ENCODE measurements at places on chromosomes 12 and 14.

GRCh38 chr12:11969437-11970154 is 101.1 kb upstream of the BCL2L14 start:
- no peak for DNase-seq

DNA sequence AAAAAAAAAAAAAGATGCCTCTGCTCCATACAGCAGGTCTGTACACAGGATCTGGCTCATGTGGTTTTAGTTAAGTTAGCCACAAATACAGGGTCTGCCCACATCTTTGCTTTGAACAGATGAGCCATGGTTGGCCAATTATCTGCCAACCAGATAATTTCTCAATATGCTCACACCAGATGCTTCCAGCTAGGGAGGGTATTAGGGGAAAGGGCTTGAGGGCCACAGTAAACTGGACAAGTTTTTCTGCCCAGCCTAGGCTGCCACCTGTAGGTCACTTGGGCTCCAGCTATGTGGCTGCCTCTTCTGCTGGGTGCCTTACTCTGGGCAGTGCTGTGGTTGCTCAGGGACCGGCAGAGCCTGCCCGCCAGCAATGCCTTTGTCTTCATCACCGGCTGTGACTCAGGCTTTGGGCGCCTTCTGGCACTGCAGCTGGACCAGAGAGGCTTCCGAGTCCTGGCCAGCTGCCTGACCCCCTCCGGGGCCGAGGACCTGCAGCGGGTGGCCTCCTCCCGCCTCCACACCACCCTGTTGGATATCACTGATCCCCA is 776 bp downstream of the RDH5 start:
- DNase-seq: no peak

DNA sequence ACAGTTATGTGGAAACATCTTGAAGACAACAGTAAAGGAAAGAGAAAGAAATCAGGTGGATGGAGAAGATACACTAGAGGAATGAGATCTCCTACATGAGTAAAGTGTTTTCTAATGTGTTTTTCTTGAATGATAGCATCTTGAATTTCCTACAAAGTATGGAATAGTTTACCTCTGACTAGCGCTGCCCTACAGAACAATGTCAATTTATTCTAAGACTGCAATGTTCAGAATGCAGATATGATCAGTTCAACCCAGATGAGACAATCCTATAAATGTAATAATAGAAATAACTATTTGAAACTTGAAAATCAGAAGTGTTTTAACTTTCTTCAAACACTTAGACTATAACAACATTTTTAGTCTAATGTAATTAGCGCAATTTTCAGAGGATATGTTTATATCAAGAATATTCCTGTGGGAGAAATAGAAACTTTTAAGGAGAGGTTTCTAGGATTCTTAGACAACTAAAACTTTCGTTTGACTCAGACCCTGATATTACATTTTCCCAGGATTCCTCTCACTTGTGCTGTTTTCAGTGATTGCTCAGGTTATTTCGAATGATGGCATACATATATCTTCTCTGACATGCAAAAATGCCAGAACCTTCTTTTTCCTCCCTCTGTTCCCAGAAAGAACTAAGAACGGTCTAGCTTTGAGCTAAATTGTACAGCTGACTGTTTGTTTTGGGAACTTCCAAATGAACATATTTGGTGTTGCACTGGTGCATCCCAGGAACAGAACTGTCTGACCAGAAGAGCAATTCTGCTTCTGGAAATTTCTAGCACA is 1017.4 kb downstream of the DIO2 start:
- no peak for DNase-seq

DNA sequence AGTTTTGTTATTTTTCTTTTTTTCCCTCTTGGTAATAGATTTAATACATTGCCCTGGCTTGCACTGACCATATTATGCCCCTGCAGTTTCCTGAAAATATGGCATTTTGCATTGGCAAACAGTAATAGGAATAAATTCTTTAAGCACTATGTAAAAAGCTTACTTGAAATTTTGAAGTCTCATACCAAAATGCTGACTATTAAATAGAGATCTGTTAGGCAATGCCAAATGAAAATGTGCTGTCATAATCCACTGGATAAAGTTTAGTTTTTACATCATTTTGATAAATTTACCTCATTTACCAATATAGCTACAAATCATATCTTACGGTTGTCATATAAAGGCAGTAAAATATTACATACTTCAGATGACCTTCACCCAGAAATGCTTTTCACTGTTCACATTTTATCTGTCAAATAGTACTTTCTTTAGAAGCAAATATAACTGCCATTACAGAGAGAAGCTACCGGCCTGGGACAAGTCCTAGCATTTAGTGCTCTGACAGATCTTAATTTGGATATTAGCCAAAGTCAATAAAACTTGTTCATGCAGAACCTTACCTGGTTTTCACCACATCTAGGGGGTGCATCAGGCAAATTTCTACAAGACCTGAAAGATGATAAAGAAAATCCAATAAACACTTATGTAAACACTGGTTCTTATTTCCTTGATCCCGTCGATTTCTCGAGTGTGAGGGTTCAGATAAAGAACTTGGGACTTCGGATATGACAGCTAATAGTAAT is 212.9 kb downstream of the PAX9 start:
- DNase-seq: no peak

- no peak for DNase-seq
Observed at GRCh38 chr14:80278293-80279023, 67.2 kb upstream of the DIO2 start.

GRCh38 chr14:103022685-103023044 is 34.7 kb downstream of the CDC42BPB start:
- DNase-seq: no peak

DNA sequence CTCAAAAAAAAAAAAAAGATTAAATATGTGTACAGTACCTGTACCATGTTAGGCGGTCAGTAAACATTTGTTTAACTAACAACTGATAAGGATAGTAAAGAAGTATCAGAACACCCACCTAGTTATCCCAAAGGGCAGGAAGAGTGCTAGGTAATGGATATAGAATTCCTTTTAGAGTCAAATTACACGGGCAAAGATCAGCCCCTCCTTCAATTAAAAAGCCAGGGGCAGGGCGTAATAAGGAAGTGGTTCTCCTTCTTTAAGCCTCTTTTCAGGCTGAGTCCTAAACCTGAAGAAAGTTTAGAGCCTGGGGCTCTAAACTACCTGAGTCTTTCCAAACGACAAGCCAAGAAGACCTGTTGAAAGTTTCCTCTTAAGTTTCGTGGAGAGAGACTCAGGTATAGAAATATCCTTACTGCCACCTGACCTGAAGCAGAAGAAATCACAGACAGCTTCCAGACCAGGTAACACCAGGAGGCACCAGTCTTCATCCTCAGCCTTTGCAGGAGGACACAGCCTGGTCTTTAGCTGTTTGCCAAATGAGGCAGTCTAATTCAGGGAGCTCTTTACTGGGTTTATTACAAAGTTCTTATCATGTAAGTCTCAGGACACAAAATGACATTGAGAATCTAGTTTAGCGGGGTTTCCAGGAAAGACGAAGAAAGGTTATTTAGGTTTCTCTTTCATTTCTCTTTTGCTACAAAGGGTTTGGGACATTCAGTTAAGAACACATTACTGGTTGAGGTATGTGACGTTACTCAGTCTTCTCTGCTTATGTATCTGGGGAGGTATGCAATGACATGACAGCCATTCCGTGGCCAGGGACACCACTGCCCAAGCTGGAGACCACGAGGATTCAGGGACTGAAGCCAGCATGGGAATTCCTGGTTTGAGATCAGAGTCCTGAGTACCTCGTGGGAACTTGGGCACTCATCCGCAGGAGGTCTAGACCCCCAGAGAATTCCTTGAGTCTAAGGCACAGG is at the start of gene BCL2L14:
BCL2L14 (plus strand) TSS at position 266 of the 983 bp plus-strand sequence. CDS start 8,367 bp downstream, outside the sequence.
- DNase-seq: no peak

DNA sequence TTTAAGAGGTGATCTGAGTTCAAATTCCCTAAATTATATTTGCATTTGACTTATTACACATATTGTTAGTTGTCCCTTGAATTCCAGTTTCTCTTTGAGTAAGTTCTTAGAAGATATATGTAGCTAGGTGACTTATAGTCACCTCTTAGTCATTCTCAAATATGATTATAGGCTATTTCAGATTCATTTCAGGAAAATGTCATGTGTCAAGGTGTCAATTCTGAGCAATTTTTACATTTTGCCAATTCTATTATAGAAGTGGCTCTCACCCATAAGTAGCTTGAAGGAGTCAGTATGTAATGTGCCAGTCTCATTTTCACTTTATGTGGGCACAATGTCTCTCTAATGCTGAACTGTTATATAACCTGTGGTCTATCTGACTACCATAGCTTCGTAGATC is 623.4 kb downstream of the DIO2 start:
- DNase-seq: no peak

- no peak for DNase-seq
Observed at GRCh38 chr12:95115641-95116040, 42.2 kb upstream of the NR2C1 start.

- no peak for DNase-seq
Observed at GRCh38 chr12:100871195-100871734, 76.7 kb downstream of the ANO4 start.

GRCh38 chr12:28954333-28954732 is 194.7 kb upstream of the FAR2 start:
- DNase-seq: no peak

- DNase-seq: no peak
Observed at GRCh38 chr12:13444076-13444475, 247.6 kb downstream of the EMP1 start.

- no peak for DNase-seq
Observed at GRCh38 chr14:53764846-53765245, 191.8 kb downstream of the BMP4 start.

- no peak for DNase-seq
Observed at GRCh38 chr12:112559784-112560183, 141.0 kb downstream of the PTPN11 start.

DNA sequence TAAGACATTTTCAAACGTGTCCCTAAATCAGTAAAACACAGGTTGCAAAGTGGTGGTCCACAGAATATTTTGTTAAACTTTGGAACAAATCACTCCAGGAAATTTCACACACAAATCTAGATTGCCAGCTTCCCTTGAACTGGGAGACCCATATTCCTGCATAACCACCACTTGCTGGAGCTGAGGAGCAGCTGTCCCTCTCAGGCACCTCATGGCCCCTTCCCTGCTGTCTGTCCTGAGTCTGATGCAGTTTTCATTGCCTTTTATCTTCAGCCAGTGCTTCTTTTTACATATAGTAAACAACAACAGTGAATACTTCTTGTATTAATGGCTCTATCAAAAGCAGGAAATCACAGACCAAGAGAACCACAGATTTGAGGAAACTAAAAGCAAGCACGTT is 289.3 kb downstream of the MED13L start:
- DNase-seq: no peak

GRCh38 chr14:99729991-99730875 is 46.1 kb downstream of the CYP46A1 start:
- DNase-seq: peak; percentile 50

DNA sequence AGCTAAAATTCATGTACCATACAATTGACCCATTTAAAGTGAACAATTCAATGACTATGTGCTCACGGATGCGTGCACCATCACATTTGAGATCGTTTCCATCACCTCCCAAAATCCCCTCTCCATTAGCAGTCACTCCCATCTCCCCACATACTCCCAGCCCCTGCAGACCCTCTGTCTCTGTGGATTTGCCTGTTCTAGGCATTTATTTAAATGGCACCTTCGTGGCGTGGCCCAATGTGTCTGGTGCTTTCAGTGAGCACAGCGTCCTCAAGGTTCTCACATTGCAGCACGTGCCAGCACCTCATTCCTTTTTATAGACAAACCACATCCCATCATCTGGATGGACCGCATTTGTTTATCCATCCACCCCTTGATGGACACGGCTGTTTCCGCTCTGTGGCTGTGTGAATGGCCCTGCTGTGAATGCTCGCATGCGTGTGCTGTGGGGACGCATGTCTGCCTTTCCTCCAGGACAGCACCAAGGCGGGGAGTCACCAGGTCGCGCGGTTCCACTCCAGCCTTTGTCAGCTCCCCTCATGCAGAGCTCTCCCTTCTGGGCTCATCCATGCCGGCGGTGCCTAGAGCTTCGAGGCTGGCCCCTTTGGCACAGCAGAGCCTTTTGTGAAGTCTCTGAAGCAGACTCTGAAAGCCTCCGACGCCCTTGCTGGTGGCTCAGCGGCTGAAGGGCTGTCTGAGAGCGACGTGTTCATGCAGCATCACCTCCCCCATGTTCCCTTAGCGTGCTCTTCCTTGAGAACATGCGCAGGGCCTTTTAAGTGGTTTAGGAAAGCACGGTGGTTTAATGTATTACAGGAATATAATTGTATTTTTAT is 184.4 kb downstream of the KIF26A start:
- DNase-seq: no peak

DNA sequence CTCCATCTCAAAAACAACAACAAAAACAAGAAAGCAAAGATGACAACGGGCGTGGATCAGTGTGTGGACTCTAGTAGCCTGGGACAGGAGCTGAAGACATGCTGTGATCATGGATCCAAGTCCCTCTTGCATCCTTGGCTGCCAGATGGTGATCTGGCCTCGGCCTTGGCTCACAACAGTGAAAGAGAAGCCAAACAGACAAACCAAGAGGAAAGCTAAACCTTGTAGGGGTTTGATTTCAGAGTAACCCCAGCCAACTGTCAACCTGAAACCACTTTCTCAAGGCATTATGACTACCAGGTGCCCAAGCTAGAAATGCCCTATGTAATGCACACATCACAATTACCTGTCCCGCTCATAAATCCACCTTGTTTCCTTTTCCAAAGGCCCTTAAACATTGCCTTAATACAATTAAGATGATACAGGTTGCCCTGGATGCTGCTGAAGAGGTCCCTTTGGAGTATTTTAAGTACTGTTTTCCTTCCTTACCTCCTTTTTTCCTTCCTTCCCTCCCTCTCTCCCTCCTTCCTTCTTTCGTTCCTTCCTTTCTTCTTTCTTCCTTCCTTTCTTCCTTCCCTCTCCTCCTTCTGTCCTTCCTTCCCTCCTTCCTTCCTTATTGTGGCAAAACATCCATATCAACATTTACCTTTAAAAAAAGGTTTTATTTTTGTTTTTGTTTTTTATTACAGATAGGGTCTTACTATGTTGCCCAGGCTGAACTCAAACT is 41.4 kb upstream of the NINJ2 start:
- DNase-seq: no peak

GRCh38 chr12:42761601-42762350 is 172.2 kb upstream of the PRICKLE1 start:
- DNase-seq: no peak

DNA sequence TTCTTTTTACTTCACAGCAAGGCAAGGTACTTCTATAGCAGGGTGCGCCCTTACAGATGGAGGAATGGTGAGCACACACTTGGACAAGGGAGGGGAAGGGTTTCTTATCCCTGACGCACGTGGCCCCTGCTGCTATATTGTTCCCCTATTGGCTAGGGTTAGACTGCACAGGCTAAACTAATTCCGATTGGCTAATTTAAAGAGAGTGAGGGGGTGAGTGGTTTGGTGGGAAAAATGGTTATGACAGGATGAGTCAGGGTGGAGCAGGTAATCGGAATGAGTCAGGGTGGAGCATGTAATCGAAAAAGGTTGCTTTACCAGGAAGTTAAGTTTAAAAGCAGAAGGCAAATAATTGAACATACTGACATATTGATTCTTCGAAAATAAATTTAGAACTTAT is 23.7 kb upstream of the RAB21 start:
- DNase-seq: no peak

GRCh38 chr12:13173012-13173932 is 23.3 kb upstream of the EMP1 start:
- no peak for DNase-seq
